WERI-Rb-1 (cell line): ENCODE measurements at places on chromosomes 7 and 10.

DNA sequence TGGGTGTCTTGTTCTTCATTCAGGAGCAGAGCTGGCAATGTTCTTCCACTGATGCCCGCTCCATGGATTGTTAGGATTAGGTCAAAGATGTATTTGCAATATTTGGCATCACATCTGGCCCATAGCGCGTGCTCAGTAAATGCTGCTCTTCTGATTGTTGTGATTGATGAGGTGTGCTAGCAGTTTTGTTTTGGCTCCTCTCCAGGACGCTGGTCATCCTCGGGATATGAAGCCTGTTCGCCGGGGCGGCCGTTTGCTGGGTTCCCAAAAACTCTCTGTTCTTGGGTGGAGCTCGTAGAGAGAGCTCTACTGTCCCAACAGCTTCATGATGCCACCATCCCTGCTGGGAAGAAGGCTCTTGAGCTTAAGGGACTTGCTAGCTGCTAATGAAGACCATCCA is 96.9 kb downstream of the XRCC2 start:
- DNase-seq = no peak

DNA sequence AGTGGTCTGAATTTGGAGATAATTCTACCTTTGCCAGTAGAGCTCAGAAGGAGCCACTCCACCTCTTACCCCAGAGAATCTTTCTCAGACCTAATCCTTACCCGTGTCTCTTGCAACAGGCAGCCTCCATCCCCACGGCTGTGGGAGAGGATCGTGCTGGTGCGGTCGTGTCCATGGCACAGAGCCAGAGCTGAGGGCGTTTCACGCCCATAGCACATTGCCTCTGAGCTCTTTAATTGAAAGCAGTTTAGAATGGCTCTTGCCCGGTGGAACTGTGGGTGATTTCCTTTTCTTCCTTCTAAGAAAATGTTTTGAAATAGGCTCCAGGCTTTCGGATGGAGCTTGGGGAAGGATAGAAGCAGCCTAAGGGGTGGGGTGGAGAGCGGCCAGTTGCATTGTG is 41.5 kb downstream of the PRF1 start:
- DNase-seq = no peak

DNA sequence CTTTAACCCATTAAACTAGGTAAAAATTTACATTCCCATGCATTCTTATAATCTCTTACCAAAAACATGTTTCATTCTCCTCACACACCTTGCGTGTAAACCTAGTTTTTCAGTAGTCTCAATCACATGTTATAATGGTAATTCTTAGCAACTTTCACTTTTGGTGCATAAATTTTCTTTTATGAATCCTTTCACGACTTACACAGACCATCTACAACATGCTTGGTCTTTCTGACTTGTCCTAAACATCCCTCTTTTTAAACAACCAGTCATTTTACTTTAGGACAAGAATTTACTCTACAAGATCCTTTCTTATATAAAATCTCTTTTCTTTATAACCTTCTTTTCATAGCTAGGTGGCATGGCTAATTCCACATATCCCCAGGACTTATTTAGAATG is 25.8 kb downstream of the FBXL13 start:
- no peak for DNase-seq

GRCh38 chr10:19605806-19606205 is 210.4 kb upstream of the PLXDC2 start:
- no peak for DNase-seq

DNA sequence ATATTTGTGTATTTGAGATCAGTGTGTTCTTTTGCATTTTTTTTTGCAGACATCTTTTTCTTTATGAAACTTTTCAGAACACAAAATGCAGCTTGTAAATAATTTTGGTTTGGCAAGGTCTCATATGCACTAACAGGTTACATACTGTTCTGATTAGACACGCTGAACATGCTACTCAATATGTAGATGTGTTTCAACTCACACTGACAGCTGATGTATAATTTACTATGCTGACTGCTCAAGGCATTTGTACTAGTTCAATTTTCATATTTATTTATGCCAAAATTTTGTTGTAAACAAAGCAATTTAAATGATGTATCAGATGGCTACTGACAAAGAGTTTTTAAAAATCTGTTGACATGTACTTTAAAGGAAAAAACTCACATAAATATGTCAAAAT is 123.8 kb downstream of the TFEC start:
- DNase-seq = no peak

DNA sequence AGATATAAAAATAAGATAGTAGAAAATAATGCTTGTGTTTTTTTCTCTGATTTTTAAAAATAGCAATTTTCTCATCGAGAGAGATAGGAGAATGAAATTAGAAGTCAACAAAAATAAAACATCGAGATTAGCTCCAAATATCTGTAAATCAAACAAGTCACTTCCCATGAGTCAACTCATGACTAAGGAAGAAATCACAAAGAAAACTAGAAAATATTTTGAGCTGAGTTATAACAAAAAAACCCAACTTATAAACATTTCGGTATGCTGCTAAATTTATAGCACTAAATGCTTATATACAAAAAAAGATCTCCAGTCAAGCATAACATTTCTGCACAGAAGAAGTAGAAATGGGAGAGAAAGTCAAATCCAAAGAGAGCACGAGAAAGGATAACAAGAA is 140.1 kb downstream of the ITGA8 start:
- no peak for DNase-seq

DNA sequence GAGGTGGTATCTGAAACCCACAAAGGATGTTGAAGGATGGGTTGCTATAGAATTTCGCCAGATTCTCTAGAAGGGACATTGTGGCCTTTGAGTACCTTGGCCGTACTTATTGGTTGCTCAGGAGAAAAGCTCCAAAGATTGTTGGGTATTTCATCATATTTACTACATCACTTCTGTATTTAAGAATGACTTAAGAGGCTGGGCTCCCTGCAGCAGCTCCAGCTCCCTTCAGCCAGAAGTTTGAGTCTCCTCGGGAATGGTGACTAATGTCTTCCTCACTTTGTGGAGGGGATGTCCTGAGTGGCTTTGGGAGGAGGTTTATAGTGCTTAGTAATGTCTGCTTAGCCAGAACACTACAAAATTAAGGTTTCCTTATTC is 18.1 kb downstream of the MINDY4 start:
- DNase-seq = no peak

GRCh38 chr10:24299578-24300260 is 90.8 kb downstream of the KIAA1217 start:
- DNase-seq = no peak
